CD4-positive, alpha-beta T cell treated with Interleukin-12 subunit alpha and Interleukin-12 subunit beta, for 1 hour (primary cell): ENCODE measurements at places on chromosomes 2 and 18.

GRCh38 chr18:58195278-58195765, 151.3 kb downstream of the NEDD4L start:
- DNase-seq: peak; percentile 15

- DNase-seq: no peak
Observed at GRCh38 chr2:163602196-163602595, 133.6 kb downstream of the FIGN start.

DNA sequence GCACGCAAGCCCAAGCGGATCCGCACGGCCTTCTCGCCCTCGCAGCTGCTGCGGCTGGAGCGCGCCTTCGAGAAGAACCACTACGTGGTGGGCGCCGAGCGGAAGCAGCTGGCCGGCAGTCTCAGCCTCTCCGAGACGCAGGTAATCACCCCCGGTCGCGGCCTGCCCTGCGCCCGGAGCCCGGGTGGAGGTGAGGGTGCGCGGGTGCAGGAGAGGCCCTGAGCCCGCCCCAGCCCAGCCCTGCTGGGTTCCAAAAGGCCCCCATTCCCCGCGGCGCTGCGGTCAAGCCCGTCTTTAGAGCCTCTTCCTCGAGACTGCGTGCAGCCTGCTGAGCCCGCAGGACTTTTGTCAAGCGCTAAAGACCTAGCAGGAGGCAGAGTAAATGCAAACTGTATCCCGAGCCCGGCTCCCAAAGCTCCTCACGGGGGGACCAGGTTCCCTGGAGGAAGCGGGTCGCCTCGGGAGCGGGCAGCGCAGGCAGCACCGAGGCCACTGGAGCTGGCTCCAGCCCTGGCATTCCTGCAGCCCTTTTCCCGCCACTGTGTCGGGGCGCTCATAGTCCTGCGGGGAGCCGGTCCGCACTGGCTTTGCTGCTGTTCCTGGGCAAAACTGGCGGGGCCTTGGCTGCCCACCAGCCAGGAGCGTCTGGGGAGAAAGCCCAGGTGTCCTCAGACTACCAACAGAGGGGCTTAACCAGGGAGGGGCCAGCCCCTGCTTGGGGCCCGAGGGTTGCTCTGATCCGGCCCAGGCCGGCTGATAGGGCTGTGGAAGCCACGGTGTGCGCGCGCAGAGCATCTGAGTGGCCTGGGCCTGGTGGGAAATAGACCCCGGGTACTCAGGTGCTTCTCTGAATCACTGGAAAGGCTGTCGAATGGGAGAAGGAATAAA, 7.3 kb downstream of the EMX1 start:
- no peak for DNase-seq

GRCh38 chr2:70990216-70990615, 4.5 kb downstream of the TEX261 start:
- DNase-seq: no peak

DNA sequence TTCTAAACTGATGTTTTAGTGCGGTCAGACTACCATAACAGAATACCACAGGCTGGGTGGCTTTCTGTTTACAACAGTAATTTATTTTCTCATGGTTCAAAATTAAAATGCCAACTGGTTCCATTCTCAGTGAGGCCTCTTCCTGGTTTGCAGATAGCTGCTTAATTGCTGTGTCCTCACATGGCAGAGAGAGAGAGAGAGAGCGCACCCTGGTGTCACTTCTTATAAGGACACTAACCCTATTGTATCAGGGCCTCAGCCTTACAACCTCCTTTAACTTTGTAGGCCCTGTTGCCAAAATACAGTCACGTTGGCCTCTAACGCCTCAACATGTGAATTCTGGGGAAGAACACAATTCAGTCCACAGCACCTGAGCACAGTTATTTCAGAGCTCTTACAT, 37.5 kb upstream of the ZNF385B start:
- no peak for DNase-seq

- DNase-seq: no peak
Observed at GRCh38 chr2:63054841-63055225, 4.2 kb downstream of the OTX1 start.

DNA sequence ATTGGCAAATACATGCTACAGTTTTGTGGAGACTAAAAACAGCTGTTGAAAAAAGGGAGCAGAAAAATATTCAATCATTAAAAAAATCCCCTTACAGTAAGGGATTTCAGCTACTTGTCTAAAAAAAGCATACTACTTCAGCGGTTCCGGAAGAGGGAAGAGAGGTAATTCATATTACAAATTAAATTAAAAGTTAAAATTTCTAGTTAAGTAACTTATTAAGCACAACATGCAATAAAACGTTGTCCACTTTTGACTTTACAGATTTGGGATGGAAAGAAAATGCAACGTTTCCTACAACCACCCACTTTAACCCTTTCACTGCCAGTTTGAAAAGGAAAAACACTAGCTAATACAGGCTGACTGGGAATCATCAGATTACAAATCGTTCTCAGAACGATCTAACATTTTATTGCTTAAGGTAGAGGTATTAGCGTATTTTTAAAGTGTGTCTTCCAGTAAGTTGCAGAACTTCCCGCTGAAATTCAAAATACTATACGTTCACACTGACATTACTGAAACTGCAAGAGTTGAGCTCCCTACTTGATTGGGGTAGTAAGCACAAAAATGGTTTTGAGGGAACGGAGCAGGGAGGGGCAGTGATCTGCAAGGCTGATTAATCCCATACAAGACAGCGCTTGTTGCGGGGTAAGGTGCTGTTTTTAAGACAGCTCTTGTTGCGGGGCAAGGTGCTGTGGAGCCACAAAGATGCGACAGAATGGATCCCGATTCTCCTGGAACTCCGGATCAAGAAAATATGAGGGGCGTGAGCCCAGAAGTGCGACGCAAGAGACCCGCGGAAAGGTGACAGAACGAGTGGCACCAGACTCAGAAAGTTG, 743 bp downstream of the HADHA start:
- peak; percentile 5 for DNase-seq

DNA sequence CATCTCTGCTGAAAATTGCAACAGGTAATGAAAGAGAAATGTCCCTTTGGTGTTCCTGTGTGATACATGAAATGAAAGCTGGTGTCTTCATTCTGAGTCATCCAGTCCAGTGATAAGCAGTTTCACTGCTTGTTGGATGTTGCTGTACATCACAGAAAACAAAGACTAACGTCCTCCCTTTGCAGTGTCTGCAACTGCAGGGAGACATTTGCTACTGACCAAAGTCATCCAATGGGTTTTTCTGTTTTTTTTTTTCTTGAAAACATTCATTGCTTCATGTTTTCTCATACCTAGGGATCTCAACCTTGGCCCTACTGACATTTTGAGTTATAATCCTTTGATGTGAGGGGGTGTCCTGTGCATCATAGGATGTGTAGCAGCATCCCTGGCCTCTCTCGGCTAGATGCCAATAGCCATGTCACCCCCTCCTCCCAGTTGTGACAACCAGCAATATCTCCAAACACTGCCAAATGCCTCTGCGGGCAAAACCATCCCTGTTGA, 63.6 kb upstream of the FZD5 start:
- DNase-seq: no peak

- DNase-seq: no peak
Observed at GRCh38 chr2:114056294-114057143, 166.6 kb downstream of the ACTR3 start.

DNA sequence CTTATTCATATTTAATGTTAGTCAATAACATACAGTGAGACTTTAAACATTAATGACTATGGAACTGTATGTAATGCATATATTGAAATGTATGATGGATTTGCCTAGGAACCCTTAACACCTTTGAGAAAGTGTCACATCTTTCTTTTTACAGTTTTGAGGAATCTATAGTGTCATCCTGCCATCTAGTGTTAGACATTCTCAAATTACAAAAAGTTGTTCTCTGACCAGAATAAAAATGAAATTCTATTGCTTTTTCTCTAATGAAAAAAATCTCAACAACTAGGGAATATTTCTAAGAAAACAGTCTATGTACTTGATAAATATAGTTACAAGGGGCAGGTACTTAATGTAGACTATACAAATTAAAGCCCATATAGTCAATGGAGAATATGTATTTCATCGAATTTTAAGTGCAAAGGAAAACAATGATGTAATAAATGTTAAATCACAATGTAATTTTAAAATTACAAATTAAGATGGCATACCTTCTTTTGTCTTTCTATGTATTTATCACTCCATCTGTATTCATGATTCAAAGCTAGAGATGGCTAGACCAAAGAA, 5.1 kb upstream of the CALCRL start:
- peak; percentile 3 for DNase-seq
